ENCODE measurements at places on chromosomes 7 and 10.

DNA sequence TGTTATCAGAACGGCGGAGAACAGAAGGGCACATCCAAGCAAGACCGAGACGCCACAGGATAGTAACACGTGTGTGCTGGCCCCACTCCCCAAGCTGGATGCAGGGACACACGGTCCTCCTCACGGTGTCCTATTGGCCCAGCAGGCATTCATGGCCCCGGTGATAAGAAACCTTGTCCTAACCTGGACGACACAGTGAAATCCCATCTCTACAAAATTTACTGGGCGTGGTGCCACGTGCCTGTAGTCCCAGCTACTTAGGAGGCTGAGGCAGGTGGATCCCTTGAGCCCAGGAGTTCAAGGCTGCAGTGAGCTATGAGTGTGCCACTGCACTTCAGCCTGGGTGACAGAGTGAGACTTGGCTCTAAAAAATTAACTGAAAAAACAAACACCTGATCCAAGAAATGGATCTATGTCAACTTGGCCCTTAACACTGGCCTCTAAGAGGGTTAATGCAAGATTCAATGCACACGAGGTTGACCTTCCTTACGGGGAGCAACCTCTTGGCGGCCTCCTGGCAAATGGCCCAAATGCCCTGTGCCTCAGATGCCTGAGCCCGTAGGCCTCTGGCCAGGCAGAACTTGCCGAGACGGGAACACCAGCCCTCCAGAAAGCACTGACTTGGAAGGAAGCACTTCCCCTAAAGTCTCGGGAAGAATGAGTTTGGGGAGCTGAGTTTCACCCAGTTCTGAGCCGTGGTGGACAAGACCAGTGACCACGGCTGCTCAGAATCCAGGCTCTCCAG is 72.3 kb downstream of the ZRANB1 start:
- DNase-seq = no peak

GRCh38 chr7:95544171-95544570 is 52.1 kb downstream of the PDK4 start:
- no peak for DNase-seq

- no peak for DNase-seq
Measured at GRCh38 chr7:1601956-1602355, 32.1 kb upstream of the PSMG3 start.

- DNase-seq = no peak
Measured at GRCh38 chr10:61325223-61325960, 127.8 kb downstream of the TMEM26 start.

DNA sequence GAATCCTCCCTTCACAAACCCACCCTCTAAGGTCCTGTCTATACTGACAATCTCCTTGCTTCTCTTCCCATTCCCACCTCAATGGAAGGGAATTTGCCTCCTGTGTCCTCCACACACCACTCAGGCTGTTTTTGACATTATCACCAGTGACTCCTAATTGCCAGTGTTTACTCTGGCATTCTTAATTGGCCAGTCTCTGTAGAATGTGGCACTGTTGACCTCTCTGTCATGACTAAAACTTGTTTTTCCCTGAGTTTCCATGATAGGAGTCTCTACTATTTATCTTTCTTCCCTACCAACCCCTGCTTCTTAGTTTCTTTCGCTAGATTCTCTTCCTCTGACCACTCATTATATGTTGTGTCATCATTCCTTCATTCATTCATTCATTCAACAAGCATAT is 12.1 kb downstream of the SLC16A12 start:
- DNase-seq = no peak

GRCh38 chr10:75462865-75463264 is 31.4 kb downstream of the LRMDA start:
- DNase-seq = no peak

DNA sequence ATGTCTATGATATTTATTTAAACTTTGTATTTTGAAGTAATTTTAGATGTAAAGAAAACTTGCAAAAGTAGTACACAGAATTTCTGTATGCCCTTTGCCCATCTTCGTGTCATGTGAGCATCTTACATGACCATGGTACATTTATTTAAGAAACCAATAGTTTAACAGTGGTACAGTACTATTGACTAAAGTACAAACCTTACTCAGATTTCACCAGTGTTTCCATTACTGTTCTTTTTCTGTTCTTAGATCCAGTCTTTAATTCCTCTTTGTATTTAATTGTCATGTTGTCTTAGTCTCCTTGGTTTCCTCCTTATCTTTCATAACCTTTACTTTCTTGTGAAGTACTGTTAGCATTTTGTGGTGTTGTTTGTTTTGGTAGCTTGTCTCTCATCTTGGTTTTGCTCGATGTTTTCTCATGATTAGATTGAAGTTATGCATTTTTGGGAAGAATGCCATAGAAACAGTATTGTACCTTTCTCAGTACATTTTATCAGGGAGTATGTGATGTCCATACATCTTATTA is 24.1 kb downstream of the TAX1BP1 start:
- DNase-seq = no peak

DNA sequence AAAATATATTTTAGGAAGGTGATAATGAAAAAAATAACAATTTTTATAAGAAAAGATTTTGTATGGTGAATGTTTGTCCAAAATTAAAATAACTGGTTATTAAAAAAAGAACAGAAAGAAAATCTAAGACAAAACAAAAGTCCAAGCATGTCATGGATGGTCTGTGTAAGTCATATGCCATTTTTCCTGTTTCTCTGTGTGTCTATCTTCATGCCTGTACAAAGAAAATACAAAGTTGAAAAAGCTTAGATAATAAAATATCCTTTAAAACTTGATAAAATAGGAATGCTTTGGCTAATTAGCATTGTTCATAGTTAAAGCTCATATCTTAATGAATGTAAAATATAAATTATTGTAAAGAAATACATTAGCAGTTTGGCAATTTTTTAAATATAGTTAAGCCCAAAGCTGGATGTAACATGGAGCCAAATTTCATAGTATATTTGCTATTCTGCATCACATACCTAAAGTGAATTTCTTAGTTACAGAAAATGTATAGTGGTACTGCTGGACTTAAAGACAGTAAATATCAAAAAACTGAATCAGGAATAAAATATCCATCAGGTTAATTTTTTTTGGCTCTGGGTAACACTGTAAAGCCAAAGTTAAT is 661.1 kb downstream of the PCDH15 start:
- DNase-seq = no peak

- DNase-seq = no peak
Measured at GRCh38 chr7:30390736-30391636, 87.6 kb downstream of the NOD1 start.

DNA sequence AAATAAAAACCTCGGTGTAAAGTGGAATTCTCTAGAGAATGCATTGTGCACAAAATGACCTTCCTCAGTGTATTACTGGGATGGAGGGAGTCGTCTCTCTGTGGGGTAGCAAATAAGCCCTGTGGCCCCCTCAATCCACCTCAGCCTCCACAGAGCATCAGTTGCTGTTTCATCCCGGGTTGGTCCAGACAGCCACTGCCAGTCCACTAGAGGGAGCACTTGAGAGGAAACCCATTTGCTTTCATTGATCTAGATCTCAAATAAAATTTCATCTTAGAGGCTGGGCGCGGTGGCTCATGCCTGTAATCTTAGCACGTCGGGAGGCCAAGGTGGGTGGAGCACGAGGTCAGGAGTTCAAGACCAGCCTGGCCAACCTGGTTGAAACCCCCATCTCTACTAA is 1128.7 kb downstream of the CNTNAP2 start:
- DNase-seq = peak; percentile 23

DNA sequence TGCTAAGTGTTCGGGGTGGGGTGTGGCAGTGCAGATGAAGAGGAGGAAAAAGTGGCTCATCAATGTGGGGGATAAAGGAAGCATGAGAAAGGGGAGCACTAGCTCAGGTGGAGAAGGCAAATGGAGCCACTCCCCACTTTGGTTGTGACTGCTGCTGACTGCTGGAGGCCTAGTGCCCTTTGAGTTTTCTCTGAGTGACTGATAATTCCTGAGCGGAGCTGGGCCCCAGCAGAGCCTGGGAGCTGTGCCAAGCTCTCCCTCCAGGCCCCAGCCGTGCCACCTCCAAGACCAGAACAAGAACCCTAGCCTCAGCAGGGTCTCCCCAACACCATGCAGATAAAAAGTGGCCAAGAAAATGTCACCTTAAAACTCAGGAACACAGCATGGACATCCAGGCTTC is 9.7 kb upstream of the RASSF4 start:
- DNase-seq = no peak

- DNase-seq = no peak
Measured at GRCh38 chr7:50404392-50404791, 45.8 kb downstream of the FIGNL1 start.

GRCh38 chr10:20908391-20908790 is 11.3 kb upstream of the NEBL start:
- DNase-seq = no peak

DNA sequence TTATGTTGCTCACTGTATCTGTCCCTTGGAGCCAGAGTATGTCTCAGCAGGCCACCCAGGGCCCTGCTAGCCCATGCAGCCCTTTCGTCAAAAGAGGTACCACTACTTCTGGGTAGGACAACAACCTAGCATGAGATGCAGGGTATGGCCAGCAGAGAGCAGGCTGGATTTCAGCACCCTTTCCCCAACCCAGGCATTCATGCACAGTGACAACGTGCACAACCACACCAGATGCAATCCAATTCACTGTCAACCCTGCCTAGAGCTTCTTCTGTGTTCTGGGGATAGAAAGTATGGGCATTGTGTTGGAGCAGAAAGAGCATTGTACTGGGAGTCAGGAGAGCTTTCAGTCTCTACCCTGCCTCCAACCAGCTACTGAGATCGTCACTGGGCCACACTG is 37.9 kb downstream of the JAZF1 start:
- DNase-seq = no peak

GRCh38 chr7:133344275-133344674 is 91.4 kb downstream of the EXOC4 start:
- no peak for DNase-seq

- DNase-seq = no peak
Measured at GRCh38 chr10:97740613-97741012, 3.7 kb downstream of the ZFYVE27 start.

DNA sequence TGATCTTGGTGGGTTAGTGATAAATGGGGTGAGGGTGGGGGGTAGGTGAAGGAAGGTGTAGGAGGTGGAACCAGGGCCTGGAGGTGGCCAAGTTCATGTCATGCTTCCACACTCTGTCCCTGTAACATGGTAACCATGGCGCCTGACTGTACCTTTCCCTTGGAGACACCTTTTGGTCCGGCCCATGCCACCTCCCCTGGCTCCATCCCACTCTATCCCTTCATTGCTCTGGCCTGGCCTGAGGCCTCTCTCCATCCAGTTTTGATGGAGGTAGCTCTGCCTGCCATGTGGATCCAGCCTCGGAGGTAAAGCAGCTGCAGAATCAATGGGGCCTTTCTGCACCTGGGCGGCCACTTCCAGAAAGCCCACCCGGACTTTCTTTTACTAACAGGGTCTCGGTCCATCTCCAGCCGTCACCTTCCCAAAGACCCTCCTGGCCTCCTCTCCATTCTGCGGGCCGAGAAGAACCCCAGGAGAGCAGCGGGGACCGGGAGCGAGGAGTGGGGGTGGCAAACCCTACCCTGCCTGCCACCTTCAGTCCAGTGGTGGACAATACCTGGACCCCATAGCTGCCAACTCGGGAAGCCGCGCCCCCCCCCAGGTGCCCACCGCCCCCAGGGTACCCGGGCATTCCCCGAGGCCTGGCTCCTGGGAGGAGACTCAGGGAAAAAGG is 504 bp upstream of the TRRAP start:
- DNase-seq = no peak

Measured in NCI-H1092 treated with DMSO at 0.1 percent for 48 hours (cell line).